Sciatic nerve (tissue), 2 donors: ENCODE measurements at places on chromosomes 16 and 17.

- DNase-seq = no peak
Observed at GRCh38 chr16:89055894-89056555, 37.6 kb upstream of the ACSF3 start.

DNA sequence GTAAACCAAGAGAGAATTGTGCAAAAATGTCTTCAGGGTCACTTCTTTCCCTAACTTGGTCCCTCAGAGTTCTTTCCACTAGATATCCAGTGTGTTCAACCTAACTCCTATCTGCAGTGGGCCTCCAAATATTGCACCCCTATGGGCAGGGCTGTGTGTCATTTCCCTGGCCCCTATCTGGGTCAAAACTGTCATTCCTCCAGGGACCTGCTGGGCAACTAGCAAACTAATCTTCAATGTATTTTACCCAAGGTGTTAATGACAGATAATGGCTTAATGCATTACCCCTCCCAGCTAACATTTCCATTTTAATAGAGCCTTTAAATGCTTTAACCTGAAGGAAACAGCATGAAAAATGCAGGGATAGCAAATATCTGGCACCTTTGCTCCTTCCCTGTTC lies 25.8 kb upstream of the SKAP1 start:
- DNase-seq = no peak

DNA sequence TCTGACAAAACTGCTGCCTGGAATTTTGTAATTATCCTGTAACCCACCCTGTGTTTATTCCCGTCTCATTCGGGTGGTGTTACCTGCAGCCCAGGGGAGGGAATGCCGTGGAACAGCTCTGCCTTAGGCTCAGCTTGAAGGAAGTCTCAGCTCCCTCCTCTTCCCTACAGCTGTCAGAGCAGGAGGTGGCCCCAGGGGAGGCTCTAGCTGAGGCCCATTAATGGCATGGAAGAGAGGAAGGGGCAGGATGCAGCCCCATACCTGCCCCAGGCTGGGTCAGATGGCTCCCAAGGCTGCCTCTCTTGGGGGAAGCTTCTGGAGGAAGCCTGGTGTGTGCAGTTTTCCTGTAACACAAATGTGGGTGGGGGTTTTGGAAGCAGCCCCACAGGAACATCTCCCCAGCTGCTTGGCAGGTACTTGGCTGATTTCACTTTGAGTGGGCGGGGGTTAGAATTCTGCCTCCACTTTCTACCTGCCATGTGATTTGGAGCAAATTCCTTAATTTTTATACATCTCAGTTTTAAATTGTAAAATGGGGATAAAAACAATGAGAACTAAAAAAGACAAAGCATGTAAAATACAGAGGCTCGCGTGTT lies 103.9 kb downstream of the MGAT5B start:
- no peak for DNase-seq

GRCh38 chr17:60525685-60526514 lies at the start of gene APPBP2:
Gene APPBP2, minus strand, starts transcription at chr17:60526242. Its CDS starts 311 bp downstream, at chr17:60525931.
- DNase-seq = peak; percentile 94

- DNase-seq = no peak
Observed at GRCh38 chr17:79840989-79841286, 1.7 kb upstream of the CBX4 start.
